ENCODE measurements at places on chromosomes 1 and 21. TPM values are rescaled to one million over a fixed set of nuclear protein-coding genes. Genes with fewer than 3 reads are reported as not detected.

DNA sequence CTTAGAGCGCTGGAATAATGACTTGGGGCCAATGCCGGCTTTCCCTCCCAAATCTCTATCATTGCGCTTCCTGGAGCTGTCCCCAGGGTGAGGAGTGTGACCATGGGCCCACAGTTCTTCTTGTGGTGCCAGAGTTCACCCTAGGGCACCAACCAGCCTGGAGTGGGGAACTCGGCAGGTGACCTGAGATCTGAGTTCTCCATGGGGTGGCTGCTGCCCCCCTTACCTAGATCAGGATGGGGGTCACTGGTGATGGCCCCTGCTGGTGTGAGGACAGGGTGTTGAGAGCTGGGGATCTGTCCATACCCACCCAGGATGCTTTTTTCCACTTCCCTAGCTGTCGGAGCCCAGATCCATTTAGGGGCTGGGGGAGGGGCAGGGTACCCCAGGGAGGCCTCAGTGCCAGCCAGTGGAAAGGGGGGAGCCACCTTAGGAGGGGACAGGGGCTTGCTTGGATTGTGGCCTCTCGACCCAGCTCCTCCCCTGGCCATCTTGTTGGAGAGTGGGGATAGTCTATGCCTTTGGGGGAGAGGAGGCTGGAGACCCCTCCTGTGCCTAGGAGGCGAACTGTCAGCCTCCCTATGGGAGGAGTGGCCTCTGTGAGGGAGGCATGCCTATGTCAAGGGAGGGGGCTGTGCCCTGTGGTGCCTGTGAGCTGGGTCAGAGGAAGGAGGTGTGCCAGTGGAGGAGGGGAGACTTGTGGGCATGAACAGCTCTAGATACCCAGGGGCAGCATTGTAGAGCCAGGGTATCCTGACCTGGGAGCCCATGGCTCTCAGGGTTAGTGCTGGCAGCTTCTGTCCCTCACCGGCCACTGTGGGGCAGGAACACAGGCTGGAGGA lies 1.7 kb downstream of the FOXO6 start:
- no peak for DNase-seq

GRCh38 chr1:31151402-31151801 lies 85.9 kb upstream of the PUM1 start:
- DNase-seq: no peak

DNA sequence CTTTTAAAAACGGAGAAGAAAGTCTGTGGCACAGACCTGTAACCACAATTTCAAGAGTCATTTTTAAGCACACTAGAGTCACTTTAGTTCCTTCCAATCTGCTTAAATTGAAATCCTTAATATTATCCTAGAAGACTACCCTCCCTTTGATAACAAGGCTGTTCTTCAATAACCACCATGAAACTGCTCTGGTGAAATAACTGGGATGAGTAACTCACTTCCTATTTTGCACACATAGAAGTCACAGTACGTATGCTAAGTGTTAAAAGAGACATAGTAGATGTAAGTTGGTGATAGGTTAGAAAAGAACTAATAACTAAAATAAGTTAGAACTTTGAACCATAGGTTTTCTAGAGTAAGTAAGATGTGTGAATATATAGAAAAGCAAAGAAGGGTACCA lies 107.8 kb downstream of the NME7 start:
- no peak for DNase-seq

DNA sequence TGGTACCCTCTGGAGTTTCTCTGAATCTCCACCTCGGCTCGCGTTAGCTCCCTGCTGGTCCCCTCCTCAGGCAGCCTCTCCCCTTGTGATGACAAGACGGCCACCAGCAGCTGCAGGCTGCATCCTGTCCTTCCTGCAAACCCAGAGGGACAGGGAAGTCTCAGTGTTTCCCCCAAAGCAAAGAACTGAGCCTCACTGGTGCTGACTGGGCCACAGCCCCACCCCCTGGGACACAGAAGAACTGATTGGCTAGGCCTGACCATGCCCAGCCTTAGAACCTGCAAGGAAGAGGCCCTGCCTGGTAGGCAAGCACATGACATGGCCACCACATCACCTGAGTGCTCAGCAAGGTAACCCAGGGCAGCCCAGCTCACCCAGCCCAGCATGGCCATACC lies 34.6 kb downstream of the TMEM51 start:
- no peak for DNase-seq

GRCh38 chr1:225479341-225479740 lies 51.5 kb upstream of the LBR start:
- DNase-seq: no peak

- no peak for DNase-seq
Observed at GRCh38 chr1:78619446-78619802, 824 bp upstream of the IFI44L start.

DNA sequence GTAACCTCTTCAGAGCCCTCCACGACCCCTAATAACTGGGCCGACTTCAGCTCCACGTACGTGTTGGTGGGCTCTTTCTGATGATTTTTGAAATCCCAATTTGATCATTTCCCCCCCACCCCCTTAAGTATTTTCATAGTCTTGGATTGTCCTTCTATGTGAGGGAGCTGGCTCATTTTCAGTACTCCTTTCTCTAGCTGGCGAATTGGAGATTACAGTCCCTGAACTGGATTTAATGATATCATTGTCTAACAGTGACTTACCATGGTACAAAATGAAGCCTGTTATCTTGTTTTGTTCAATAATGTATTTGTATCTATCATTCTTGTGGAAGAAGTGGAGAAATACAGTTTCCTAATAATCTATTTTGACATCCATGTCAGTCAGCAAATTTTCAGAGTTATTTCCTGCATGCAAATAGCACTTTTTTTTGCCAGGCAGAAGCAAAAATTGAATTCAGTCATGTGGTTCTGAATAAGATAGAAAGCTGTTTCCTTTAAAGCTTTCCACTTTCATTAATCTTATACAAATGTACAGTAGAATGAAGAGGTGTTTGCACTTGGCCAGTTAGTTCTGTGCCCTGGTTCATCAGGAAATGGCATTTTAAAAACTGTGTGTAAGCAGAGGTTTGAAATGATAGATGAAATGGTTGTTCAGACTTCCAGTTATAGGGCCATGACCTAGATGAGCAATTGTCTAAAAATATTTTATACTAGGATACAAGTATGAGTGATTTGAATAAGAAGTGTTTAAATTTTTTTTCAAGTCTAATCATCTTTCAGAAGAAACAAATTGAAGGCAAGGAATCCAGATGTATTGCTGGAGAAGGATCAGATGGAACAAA lies 104.2 kb downstream of the ATP5PO start:
- peak; percentile 40 for DNase-seq

DNA sequence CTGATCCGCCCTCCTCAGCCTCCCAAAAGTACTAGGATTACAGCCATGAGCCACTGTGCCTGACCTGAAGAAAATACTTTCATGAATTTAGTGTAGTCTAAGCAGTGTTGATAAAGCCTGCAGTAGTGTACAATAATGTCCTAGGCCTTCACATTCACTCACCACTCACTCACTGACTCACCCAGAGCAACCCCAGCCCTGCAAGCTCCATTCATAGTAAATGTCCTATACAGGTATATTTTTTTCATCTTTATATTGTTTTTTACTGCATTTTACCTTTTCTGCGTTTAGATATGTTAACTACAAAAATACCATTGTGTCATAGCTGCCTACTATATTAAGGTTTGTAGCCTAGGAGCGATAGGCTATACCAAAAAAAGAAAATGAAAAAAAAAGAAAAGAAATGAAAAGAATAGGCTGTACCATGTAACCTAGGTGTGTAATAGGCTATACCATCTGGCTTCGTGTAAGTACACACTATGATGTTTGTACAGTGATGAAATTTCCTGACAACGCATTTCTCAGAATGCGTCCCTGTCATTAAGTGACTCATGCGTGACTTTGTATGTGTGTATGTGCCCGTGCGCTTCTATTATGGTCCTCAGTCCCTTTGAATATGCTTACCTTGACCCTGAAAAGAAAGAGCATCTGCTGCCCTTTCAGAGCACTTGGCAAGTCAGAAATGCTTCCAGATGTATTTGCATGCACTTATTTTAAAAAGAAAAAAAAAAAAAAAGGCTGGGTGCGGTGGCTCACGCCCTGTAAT lies 9.2 kb upstream of the SLAMF8 start:
- peak; percentile 34 for DNase-seq

DNA sequence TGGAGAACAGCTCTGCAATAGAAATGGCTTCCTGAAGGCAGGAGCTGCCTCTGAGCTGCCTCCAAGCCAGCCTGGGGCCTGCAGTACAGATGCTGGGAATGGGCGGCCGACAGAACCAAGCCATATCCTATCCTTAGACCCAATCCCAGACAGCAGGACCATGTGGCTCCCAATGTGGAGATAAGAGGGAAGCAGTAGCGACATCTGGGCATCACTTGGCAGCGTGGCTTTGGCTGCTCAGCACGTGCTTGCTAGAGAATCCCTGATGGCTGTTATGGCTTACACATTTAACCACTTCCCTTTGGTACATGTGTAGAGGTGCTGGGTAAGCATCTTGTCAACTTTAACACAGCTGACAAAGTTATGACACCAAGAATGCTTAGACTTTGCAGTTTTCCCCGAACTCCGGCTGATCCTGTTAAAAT lies 87.7 kb downstream of the MAN1C1 start:
- no peak for DNase-seq

GRCh38 chr1:205284420-205285144 lies 37.0 kb downstream of the NUAK2 start:
- DNase-seq: peak; percentile 95

DNA sequence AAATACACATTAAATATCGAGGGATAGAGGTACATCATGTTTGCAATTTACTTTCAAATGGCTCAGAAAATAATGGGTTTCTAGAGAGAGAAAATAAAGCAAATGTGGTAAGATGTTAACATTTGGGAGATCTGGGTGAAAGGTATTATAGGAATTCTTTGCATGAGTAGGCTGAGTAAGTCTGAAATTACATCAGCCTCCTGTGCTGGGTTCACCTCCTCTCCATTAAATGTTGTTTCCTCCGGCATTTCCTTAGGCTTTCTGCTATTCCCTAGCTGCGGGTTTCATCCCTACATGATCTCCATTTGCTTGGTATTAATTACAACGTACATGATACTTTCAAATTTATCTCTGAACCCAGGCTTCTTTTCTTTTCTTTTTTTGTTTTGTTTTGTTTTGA lies 31.6 kb downstream of the ZMYND12 start:
- no peak for DNase-seq

- peak; percentile 85 for DNase-seq
Observed at GRCh38 chr1:75724472-75725022, at the start of gene ACADM. ACADM (plus strand) TSS chr1:75724709; CDS start chr1:75724788, 79 bp downstream.

GRCh38 chr1:70331962-70332361 lies 22.6 kb downstream of the ANKRD13C start:
- DNase-seq: no peak

DNA sequence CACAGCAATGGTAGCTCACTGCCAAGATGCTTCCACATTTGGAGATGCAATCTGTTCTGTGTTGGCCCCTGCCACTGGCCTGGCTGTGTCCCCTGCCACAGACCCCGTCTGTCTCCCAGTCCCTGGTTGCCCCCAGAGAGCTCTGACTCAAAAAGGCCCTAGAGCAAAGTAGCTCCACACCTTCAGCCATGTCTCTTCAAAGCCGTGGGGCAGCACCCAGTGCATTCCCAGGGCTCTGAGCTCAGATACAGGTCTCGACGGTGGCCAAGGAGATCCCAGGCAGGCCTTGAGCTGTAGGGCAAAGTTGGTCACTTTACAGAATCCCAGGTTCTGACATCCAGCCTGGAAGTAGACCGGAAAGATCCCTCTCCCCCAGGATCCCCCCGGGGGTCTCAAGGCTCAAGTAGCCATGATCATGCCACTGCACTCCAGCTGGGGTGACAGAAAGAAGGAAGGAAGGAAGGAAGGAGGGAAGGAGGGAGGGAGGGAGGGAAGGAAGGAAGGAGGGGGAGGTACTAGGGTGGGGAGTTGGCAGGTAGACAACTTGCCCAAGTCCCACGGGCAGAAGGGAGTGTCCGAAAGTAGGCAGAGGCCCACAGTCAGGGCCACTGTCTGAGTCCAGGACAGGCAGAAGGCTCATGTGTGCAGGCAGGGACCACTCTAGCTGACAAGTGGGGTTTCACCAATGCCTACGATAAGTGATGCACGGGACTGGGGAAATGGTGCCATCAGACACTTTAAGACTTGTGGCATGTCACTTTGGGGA lies 4.8 kb upstream of the ARF1 start:
- DNase-seq: no peak

DNA sequence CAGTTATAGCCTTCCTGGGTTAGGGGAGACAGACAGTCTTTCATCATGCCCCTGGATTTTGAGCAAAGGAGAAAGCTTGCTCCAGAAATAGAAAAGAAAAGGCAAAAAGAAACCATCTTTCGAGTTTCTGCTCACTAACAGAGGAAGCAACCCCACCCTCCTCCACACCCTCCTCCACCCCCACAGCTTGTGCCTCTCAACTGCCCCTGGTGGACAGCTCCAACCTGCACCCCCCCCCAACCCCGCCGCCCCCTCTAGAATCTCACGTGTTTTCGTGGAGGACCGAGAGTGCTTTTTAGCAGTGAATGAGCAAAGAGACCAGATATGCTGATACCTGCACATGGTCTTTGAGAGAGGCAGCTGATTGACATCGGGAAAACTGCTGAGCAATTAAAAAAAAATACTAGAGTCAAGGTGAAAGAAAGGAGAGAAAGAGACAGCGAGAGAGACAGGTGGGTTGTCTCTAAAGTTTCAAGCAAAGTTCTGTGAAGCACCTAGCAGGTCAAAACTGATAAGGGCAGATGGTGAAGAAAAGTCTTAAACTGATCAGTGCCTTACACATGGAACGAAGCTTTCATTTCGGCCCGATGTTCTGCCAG lies 358.3 kb downstream of the KIF26B start:
- DNase-seq: no peak

DNA sequence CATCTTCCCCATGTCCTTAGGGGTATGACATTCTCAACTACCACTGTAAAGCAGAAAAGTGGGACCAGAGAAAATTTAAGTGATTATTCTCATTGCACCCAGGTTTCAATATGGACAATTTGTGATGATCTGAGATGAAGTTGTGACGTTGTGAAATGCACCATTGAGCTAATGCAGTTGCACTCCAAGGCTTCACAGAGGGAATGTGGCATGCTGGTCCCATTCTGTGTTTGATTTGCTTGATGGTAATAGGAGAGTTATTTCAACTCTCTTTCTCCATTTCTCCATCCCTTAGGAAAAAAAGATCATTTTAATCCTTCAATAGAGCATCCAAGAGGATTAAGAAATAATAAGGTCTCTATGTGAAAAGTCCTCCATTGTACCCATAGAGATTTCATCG lies 136.6 kb downstream of the SLC30A10 start:
- DNase-seq: no peak

GRCh38 chr1:34808051-34808810 lies 15.4 kb downstream of the GJA4 start:
- no peak for DNase-seq

- DNase-seq: no peak
Observed at GRCh38 chr21:39568361-39568760, 44.4 kb upstream of the B3GALT5 start.

OR14K1 gene
- not detected for total RNA-seq

ASPM gene
- 55.1 TPM for total RNA-seq

NUAK2 gene
- total RNA-seq: 2.3 TPM

KCNJ10 gene
- total RNA-seq: not detected

USP21 gene
- 19.7 TPM for total RNA-seq

BEND5 gene
- total RNA-seq: not detected

HSPA6 gene
- total RNA-seq: not detected
